ENCODE measurements at places on chromosomes 4 and X. TPM values are rescaled to one million over a fixed set of nuclear protein-coding genes. Genes with fewer than 3 reads are reported as not detected.

- no peak for DNase-seq
Measured at GRCh38 chrX:16186380-16187007, 19.2 kb downstream of the MAGEB17 start.

- DNase-seq = no peak
Measured at GRCh38 chr4:163263606-163264005, 68.8 kb downstream of the NPY1R start.

DNA sequence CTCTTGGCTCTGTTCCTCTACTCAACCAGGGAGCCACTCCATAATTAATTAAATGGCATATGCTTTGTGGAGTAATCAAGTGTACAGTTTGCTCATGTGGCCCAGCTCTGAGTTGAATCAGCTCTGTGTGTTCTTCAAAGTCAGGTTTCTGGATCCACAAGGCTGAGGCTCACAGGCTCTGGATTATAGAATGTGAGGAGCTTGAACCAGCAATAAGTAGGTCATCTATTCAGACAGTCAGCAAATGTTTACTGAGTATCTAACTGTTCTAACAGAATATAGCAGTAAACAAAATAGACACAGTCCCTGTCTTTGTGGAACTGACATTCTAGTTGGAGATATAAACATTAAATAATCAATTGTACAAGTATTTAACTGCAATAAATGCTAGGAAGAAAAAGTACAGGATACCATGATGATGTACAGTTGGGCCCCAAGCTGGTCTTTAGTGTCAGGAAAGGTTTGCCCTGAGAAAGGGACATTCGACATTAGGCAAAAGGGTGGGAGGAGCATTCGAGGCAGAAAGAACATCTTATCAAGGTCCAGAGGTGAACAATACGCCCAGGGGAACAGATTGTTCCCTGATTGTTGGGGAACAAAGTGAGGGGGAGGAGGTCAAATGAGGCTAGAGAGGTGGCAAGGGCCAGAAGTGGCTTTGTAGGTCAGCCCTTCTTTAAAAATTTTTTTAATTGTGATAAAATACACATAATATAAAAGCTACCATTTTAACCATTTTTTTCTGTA, 20.5 kb upstream of the TSR2 start:
- DNase-seq = no peak

DNA sequence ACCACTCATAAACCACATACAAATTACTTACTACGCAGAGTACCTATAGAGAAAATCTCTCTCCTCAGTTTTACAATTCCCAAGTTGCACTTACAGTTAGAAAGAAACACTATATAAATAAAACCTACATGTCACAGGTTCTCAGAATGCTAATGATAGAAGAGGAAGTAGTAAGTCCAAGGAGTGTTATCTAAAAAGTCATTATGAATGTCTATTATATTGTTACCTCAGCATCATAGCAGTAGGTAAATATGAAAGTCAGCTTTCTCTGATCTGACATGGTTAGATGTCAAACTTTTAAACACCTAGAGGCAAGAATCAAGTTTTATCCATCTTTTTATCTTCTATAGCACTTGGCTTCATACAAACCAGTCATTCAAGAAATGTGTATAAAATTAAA, 163.2 kb upstream of the FAM241A start:
- DNase-seq = no peak

DNA sequence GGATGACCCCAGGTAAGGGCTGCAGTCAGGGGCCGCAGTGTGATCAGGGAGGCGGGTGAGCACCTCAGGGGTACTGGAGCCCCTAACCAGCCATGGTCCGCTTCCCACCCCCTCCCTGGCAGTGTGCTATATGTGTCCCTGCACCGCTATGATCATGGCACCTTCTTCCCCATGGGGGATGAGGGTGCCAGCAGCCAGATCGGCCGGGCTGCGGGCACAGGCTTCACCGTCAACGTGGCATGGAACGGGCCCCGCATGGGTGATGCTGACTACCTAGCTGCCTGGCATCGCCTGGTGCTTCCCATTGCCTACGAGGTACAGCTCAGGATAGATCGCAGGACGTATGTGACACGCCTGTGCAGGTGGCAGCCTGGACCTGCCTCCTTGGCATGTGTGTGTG, 8.2 kb upstream of the ERAS start:
- no peak for DNase-seq

- DNase-seq = peak; percentile 90
Measured at GRCh38 chrX:136168929-136169735, 21.8 kb downstream of the FHL1 start.

DNA sequence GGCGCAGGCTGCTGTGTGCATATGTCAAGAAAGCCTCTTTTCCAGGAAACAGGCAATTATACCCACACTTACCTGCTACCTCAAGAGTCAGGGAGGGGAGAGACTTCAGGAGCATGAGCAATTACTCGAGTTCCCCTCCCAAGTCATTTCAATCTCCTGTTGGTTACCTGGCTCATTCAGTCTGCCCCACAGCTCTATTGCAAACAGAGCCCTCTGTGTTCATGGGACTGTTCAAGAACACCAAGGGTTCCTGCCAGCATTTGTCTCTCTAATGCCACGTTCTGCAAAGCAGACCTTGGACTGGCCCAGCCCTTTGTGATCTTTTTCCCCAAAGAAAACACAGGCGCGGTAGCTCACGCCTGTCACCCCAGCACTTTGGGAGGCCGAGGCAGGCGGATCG, 274.6 kb downstream of the DHRSX start:
- DNase-seq = no peak

Gene CCKAR
- 0.27 TPM for polyA plus RNA-seq
